ENCODE measurements at places on chromosomes 12 and 14. TPM values are rescaled to one million over a fixed set of nuclear protein-coding genes. Genes with fewer than 3 reads are reported as not detected.

The RASAL1 gene
- total RNA-seq: 0.69 TPM

The KRT79 gene
- total RNA-seq: 0.46 TPM

The TAS2R31 gene
- 0.75 TPM for total RNA-seq

The SBNO1 gene
- total RNA-seq: 25.3 TPM

The TNFAIP2 gene
- 80.7 TPM for total RNA-seq

DNA sequence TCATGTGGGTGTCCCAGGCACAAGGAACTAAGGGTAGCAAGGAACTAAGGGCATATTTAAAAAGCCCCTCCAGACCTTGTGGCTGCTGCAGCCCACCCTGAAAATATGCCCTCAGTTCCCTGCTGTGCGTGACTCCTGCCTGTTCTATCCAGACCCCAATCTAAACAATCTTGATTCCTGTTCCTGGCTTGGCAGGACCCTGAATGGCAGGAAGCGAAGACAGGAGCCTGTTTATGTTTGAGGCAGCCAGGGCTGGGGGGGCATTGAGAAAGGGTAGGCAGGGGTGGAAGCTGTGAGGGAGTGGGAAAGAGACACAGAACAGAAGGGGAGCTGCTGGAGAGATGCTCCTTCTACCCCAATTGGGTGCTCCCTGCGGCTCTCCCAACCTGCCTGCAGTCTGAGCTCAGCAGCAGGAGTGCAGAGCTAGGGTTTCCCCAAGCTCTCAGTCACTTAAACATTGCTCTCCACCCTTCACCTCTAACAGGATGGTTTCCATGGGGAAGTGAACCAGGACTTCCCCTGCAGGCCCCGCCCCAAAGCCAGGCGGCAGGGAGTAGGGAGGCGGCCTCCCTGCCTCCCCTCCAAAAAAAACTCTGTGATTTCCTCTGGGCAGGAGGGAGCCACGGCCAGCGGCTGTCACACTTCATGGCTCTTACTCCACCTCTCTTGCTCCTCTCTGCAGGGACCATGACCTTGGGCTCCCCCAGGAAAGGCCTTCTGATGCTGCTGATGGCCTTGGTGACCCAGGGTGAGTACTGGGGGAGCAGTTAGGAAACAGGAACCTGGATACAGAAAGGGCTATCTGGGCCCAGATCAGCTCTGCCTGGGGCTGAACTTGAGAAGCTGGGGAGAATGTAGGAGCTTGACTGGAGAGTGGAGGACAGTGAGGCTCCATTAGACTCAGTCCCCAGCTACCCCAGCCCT is 4.7 kb downstream of the ACVRL1 start:
- DNase-seq: no peak

DNA sequence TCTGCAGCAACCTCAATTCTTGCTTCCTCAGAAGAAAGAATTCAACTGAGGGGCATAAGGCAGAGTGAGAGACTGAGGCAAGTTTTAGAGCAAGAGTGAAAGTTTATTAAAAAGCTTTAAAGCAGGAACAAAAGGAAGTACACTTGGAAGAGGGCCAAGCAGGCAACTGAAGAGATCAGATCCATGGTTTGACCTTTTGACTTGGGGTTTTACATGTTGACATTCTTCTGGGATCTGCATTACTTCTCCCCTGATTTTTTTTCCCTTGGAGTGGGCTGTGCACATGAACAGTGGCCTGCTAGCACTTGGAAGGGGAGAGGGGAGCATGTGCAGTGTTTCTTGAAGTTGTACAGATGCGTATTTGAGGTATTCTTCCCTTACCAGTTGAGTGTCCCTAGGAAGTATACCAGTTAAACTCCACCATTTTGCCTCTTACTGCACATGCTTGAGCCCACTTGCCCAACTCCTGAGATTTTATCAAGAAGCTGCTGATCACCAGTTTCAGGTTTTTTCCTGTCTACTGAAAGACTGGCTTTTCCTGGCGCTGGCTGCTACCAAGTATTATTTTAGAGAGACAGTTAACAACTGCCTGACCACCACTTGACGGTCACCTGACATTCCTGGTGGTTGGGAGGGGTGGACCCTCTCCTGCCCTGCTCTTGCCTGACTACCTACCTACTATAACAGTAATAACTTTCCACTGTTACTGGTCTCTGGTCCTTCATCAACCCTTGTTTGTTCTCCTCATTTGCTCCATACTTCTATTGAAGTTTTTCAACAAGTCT is 26.0 kb upstream of the TMTC2 start:
- DNase-seq: no peak

GRCh38 chr12:54225666-54226065 is 36.9 kb upstream of the SMUG1 start:
- no peak for DNase-seq

GRCh38 chr12:66584673-66585072 is 94.2 kb downstream of the GRIP1 start:
- peak; percentile 42 for DNase-seq

DNA sequence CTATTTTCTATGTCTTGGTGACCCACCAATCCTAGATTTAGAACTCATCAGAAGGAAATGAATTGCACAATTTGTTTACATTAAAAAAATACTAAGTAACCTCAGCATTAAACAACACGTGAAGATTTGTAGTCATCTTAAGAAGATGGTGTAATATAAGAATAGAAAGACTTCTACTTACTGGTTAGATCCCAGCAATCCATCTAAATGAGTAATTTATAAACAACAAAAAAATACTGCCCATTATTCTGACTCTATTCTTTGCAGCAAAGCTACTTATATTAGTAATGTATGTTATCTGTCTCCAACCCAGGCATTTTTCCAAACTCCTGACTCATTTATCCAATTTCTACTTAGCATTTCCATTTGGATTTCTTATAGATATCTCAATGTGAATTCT is 67.8 kb downstream of the CD163L1 start:
- peak; percentile 17 for DNase-seq

DNA sequence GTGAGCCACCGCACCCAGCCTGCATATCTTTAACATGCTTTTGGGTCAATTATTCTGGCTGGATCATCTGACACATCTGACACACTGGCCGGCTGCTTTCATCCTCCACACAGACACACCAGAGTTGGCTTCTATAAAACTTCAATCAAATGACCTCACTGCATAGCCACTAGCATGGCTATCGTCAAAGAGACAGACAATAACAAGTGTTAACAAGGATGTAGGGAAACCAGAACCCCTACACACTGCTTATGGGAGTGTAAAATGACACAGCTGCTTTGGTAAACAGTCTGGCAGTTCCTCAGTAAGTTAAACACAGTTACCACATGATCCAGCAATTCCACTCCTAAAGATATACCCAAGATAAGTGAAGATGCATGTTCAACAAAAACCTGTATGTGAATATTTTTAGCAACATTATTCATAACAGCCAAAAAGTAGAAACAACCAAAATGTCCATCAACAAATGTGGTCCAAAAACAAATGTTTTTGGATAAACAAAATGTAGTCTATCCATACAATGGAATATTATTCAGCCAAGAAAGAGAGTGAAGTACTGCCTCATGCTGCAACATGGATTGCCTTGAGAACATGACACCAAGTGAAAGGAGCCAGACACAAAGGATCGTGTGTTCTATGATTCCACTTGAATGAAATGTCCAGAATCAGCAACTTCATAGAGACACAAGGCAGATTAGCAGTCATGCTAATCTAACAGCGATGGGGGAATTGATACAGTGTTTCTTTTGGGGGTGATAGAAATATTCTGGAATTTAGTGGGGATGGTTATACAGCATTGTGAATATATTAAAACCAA is 10.1 kb downstream of the KDM2B start:
- no peak for DNase-seq

GRCh38 chr14:79584679-79585078 is 626.6 kb downstream of the DIO2 start:
- peak; percentile 71 for DNase-seq

DNA sequence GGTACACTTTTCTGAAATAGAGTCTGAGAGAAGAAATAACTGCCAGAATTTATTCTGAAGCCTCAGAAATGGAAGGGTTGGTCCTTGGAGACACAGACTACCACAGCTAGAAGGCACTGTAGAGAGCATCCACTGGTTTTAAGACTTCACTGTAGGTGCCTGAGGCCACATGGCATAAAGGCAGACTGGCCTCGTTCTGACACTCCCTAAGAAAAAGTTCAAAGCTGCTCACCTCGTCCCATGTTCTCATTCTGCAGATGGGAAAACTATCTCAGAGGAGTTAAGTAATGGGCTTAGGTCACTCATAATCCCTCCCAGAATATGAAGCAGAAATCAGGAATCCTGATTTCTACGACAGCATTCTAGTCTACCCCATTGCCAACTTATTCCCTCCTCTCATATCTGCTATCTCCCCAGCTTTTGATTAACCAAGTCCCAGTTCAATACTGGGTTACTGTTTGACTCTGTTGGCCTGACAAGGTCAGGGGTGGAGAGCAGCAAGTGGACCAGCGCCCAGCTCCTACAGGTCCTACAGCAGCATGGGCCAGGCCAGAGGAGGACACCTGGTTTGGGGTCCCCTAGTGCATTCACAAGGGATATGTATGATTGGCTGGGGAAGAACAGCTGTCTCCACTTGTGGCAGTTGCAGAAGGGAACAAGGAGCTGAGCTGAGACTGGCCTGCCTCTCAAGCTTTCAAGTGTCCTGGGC is 3.7 kb downstream of the ITGA5 start:
- DNase-seq: no peak

- DNase-seq: peak; percentile 59
Observed at GRCh38 chr12:111413442-111414086, 7.8 kb downstream of the SH2B3 start.

GRCh38 chr12:79421236-79421740 is 269.5 kb downstream of the PAWR start:
- DNase-seq: no peak

DNA sequence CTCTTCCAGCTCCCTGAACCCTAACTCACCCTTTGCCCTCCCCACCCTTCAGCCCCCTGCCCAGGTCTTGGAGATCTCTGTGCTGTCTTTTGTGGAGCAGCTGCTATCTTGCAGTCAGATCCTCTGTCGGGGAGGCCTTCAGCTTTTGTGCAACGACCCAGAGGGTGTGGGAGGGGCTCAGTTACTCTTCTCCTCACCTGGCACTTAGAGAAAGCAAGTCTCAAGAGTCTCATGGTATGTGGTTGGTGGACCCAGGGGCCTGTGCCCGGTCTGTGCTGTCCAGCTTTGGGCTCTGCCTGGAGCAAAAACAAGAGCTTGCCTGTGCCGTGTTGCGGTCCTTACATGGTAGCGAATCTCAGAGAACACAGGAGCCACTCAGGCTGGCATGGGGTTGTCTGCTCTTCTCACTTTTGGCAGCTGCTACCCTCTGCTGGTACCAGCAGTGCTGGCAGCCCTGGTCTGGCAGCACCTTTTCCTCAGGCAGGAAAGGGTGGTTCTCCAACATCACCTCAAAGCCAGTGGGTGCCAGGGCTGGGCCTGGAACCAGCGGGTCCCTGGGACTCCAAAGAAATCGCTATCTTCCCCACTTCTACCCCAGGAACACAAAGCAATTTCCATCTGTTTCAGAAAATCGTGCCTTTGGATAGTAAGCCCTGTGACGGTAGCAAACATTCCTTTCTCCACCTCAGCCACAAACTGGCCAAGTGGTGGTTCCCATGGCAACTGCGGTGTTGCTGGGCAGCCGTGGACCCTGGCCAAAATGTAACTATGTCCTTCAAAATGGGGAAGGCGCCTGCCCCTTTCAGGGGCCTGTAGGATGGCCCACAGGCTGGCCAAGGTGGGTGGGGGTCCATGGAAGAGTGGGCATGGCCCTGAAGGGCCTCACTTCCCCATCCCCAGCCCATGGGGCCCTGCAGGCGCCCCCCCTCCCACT is 90.0 kb downstream of the RIN3 start:
- DNase-seq: peak; percentile 68

GRCh38 chr12:48165089-48165981 is 8.0 kb upstream of the ASB8 start:
- DNase-seq: peak; percentile 69

- peak; percentile 70 for DNase-seq
Observed at GRCh38 chr14:52455291-52456088, 96.8 kb downstream of the TXNDC16 start.

DNA sequence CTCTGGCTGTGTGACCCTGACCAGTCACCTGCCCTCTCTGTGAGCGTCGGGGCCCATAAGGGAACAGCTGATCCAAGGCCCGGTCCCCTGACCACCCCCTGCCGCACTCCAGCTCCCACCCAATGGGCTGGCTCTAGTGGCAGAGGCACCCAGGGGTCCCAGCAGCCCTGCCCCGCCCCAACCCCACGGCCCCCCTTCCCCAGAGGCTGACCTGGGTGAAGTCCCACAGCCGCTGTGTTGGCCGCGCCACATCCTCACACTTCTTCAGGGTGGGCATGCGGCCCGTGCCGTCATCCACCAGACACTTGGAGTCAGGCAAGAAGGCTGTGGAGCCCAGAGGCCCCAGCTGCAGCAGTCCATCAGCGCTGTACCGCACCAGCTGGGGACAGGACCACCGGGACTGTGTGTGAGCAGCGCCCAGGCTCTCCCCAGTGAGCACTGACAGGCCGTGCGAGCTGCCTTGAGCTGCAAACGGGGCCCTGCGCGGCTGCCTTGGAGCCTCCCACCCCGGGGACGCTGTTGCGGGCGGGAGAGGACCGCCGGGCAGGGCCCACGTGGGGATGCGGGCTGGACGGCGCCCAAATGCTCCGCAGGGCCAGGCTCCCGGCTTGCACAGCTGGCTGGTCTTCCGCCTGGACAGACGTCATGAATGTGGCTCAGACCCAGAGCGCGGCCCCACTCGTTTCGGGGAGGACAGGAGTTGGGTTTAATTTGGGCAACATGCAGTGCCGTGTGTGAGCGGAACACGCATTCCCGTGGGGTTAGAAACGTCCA is 53.5 kb downstream of the NOC4L start:
- DNase-seq: no peak

Data from PC-3 (cell line).